Activated naive CD4-positive, alpha-beta T cell treated with anti-CD3 and anti-CD28 coated beads, Interleukin-2, amount 50 U/mL, for 72 hours (primary cell): ENCODE measurements at places on chromosomes 7 and 10.

DNA sequence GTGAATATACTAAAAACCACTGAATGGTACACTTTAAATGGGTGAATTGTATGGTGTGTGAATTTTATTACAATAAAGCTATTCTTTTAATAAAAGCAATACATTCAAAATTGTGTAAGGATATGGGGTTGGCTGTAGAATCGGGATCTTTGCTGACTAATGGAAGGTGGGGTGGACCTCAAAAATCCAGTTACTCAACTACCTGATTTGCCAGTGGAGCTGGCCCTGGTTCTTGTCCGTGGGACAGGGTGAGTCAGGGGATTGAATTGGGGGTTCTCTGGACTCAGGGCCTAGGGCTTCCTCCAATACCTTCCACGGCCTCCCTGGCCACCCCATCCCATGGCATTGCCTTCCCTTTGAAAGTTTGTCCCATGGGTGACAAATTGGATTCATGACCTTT is 13.5 kb upstream of the RABGEF1 start:
- no peak for DNase-seq

DNA sequence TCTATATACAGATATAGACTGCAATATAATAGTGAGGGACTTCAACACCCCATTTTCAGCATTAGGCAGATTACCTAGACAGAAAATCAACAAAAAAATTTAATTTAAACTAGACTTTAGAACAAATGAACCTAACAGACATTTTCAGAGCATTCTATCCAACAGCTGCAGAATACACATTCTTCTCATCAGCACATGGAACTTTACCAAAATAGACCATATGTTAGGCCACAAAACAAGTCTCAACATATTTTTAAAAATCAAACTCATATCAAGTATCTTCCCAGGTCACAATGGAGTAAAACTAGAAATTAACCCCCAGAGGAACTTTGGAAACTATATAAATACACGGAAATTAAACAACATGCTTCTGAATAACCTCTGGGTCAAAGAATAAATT is 169.6 kb downstream of the MTERF1 start:
- no peak for DNase-seq

DNA sequence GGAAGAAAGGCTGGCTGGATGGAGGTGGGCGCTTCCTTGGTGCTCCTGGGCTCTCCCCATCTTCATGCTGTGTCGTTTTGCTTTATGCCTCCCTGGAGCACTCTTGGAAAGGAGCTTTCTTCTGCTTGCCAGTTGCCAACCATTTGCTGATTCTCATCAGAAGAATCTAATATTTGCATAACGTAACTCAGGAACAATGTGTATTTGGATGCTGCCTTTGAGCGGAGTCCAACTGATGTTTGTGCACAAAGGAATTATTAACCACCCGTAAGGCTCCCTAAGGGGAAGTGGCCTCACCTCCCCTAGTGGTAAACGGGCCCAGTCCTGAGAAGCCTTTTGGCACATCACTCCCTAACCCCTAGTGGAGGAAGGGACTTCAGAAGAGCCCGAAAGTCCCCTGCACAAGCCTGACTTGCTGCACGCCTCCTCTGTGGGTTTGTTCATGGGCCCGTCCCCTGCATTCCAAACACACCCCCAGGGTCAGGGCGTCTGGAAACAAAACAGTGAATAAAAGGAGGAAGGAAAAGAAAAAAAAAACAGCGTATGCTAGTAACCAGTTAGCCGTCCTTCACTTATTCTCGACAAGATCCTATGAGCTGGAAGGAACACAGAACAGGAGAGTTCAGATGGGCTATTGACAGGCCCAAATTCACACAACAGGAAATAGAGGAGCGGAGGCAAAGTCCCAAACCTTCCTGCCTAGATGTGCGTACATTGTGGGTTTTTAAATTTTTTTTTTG is 602.2 kb downstream of the LRMDA start:
- DNase-seq, result no peak

GRCh38 chr10:33179067-33179466 is 155.4 kb downstream of the NRP1 start:
- no peak for DNase-seq

DNA sequence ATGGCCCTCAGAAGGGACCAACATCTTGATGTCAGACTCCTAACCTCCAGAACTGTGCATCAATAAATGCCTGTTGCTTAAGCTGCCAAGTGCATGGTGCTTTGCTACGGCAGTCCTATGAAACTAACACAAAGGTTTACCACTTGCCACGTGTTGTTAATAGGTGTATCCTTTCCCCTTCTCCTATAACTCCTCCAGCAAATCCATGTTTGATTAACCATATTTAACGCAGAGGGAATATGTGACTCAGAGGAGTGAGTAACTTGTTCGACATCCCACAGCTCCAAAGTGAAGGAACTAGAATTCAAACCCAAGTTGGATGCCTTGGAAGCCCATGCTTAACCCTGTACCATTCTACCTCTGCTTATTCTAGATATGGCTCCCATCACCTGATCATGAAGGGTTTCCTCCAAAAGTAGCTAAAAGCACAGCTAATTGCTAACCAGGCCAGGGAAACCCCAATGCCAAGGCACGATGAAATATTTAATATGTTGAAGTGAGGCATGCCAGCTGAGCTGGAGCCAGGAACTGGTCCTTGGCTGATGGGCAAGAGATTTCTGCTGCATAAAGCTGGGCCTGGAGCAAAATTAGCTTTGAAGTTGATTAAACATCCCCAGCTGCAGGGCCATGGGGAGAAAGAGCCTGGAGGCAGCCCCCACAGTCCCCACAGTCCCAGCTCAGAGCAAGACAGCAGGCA is 131.9 kb downstream of the C10orf90 start:
- DNase-seq, result no peak

GRCh38 chr7:18638594-18639452 is 143.3 kb downstream of the HDAC9 start:
- no peak for DNase-seq

DNA sequence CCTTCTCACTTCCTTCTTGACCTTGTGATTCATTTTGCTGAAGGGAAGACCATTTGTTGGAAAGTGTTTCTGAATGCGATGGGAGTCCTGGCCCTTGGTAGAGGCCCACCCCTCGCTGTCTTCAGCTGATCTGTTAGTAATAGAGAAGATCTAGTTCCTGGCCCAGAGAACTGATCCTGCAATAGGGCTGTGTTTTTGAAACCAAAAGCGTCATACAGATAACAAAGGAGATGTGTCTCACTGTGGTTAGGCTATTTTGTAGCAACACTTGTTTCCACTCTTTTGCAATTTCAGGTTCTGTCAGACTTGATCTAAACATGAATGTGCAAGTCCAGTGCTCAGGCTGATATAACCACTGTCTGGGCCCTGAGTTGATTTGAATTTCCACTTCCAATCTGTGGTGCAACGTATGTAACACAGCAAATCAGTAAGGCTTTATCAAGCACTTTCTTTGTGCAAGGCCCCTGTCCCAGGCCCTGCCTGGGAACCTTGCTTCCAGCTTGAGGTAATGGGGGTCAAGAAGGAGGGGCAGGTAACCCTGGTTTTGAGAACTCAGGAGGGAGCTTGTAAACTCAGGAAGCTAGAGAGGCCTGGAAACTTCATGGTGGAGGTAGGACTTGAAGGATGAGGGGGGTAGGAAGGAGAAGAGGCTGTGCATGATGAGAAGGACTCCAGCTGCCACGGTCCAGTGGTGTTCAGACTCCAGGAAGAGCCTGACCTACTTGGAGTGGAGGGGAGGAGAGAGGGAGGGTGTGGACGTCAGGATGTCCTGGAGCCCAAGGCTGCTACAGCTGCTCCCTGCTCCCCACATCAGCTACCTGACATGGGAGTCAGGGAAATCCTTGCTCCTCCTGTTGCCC is 42.2 kb upstream of the SRGN start:
- no peak for DNase-seq

GRCh38 chr7:50856231-50856630 is 73.5 kb upstream of the GRB10 start:
- DNase-seq, result no peak

- no peak for DNase-seq
Observed at GRCh38 chr10:32979041-32979440, 21.0 kb upstream of the ITGB1 start.

- DNase-seq, result no peak
Observed at GRCh38 chr7:48402721-48403120, 231.5 kb downstream of the ABCA13 start.
